ENCODE measurements at places on chromosomes 5 and 9.
A peak's percentile ranks its signal among the peaks of the same experiment; 100 is the strongest.

- DNase-seq, result no peak
These were observed 502 bp upstream of the ENG start for GRCh38 chr9:127854960-127855359.

DNA sequence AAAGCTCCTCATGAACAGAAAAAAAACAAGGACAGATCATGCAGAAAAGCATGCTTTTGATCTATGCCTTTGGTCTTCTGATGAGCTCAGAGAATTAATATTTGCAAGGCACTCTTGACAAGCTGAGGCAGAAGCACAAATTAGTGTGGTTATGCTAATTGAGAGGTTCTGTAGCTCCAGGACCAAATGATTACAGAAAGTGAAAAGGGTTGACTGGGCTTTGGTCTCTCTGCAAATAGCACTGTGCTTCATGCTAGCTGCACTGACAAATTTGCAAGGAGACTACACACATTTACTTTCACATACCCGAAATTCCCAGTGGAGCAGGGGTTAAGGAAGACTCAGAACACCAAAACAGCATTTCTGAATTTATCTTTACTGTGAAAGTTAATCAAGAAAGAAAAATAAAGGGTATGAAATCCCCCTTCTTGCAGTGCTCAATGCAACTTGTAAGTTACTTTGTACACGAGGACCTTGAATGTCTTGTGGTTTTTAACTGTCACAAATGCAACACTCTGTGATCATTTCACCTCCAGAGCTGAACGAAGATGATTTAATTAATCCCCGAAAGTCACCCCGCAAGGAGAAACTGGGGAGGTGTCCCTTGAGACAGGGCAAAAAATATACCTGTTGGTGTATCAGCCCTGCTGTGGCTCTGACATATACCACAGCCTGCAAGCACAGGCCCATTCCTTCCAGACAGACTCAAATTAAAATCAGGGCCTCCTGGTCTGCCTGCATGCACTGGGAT is 11.9 kb downstream of the RAPGEF1 start:
- DNase-seq, result no peak

- no peak for DNase-seq
These were observed 150.2 kb downstream of the TTLL11 start for GRCh38 chr9:121942866-121943382.

- DNase-seq, result no peak
These were observed 66.5 kb downstream of the TEX10 start for GRCh38 chr9:100286257-100286656.

DNA sequence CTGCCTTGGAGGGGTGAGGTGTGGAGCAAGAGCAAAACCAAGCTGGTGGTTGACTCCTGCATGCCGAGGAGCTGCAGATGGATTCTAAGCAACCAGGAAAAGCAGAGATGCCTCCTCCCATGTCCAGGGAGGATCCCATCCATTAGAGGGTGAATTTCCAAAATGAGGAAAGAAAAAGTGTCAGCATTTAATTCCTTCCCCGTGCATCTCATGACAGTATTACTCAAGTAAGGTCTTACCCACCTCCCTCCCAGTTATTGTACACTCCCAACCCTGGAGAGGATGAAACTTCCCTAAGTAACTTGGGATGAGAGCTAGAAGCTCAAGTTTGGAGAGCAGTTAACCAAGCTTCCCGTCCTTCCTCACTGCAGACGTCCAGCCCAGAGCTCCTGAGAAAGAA is 19.9 kb downstream of the C9orf152 start:
- no peak for DNase-seq

DNA sequence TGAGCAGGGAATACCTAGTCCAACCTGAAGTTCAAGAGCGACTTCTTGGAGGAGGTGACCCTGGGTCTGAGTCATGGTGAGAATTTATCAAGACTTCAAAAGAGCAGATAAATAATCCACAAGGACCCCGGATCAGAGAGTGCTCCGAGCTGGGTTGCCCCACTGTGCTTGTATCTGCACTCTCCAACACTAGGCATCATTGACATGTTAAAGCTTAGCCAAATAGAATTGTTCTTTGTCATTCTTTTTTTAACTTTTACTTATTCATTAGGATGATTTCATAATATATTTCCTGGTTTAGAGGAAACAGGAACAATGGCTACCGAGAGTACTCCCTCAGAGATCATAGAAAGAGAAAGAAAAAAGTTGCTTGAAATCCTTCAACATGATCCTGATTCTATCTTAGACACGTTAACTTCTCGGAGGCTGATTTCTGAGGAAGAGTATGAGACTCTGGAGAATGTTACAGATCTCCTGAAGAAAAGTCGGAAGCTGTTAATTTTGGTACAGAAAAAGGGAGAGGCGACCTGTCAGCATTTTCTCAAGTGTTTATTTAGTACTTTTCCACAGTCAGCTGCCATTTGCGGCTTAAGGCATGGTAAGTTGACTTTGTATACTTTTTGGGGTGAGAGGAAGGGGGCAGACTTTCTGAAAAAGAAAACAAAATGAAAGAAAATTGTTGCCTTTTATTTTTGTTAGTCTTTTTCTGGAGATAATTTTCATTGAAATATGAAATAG is at the start of gene CARD6:
Gene CARD6, plus strand, starts transcription at position 300 of the 738 bp plus-strand sequence. Its CDS starts 16 bp downstream, at position 316.
- no peak for DNase-seq

- DNase-seq, result no peak
These were observed 17.8 kb upstream of the MSANTD3 start for GRCh38 chr9:100409176-100409556.

DNA sequence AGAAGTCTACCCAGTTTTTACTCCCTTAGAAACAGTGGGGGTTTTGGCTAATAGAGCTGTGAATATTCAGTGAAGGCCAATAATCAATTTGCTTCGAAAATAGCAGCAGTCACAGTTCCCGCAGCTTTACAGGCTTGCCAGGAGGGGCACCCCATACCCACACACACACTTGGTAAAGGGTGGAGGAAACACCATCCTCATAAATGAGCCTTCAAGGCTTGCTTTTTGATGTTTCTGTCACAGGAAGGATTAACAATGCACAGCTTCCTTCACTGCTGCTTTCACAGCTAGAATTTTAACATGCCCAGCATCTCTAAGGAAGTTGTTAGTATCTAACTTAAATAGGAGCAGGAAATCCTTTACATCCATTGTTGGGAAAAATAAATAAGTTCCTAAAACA is 1247.5 kb upstream of the C9orf72 start:
- DNase-seq, result no peak

GRCh38 chr9:81182431-81182830 is 506.9 kb downstream of the TLE1 start:
- DNase-seq, result no peak

DNA sequence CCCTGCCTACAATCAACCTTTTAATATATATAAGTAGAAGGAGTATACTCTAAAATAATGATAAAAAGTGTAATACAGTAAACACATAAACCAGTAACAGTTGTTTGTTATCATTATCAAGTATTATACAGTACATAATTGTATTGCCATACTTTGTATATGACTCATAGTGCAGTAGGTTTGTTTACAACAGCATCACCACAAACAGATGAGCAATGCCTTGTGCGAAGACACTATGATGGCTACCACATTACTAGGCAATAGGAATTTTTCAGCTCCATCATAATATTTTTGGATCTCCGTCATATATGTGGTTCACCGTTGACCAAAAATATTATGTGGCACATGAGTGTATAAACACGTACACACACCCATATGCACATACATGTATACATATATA is 69.7 kb upstream of the APC start:
- DNase-seq, result peak; percentile 28

- DNase-seq, result no peak
These were observed 3.6 kb downstream of the ERGIC1 start for GRCh38 chr5:172837640-172838039.

DNA sequence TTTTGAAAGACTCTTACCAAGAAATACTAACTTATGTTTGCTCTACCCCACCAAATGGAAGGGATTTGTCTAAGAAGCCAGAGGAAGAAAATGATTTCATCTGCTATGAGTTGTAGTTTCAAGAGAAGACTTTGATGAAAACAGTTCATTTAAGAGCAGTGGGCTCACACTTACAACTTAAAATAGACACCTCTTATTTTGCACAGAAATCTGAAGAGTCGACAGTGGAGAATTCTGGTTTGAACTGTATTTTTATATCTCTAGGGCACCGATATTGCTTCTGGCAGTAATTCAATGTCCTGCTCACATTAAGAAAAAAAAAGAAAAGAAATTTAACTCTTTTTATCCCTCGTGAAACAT is 1.9 kb upstream of the DAB2 start:
- DNase-seq, result no peak

- DNase-seq, result no peak
These were observed 70.8 kb upstream of the VCAN start for GRCh38 chr5:83400701-83401100.

DNA sequence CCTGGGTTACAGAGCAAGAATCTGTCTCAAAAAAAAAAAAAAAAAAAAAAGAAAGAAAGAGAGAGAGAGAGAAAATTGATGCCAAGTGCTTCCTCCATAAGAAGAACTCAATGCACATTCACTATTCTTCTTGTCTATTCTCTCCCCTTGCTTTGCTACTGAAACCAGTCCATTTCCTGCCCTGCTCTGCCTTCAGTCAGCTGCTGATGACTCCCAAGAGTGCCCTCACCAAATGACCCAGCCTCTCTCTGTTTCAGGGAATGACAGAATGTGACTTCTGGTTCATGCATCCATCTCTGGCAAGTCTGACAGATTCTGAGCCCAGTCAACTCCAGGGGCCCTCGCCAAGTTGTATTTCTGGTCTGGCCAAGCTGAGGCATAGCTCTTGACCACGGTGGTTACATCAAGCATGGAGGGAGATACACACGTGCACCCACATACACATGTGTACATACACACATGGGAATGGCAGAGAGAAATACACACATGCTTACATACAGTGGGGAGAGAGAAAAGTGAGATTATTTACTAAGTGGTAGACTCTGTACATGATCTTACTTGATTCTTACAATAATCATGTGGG is 106.2 kb downstream of the NSG2 start:
- no peak for DNase-seq

DNA sequence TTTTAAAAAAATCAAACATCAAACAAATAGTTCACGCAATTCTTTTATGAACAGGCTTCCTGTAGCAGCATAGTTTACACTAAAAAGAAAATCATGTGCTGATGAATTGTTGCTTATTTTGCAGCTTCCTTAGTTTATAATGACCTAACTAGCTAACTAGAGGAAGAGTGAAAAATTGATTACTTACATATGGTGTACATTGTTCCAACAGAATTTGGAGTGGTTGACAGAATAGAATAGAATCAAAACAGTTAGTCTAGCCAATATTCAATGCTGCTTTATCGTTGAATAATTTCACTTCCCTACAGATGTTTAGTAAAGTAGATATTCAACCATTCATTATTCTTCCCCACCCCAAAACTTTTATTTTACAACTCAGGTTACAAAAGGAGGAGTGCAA is 4.2 kb downstream of the NMUR2 start:
- no peak for DNase-seq

DNA sequence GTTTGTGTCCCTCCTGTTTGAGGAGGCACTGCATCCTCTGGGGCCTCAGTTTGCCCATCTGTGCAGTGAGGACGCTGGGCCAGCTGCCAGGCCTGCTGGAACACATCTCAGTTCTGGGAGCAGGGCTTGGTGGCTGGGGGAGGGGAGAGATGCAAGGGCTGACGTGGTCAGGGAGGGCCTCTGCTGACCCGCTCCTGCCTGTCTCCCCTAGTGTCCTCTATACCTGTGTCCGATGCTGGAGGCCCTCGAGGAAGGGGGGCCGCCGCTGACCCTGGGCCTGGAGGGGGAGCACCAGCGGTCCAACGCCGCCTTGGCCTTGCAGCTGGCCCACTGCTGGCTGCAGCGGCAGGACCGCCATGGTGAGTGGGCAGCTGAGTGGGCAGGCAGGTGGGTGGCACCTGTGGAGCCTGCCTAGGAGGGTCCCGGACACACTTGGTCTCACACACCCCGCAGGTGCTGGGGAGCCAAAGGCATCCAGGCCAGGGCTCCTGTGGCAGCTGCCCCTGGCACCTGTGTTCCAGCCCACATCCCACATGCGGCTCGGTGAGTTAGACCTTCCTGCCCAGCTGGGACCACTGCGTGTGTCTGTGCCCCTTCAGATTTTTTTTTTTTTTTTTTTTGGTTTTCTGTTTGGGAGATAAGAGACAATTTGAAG is 5.8 kb downstream of the FPGS start:
- DNase-seq, result no peak

GRCh38 chr5:64505769-64506566 is at the start of gene RGS7BP:
RGS7BP (plus strand) TSS chr5:64506015; CDS start chr5:64506625, 610 bp downstream.
- DNase-seq, result peak; percentile 4

DNA sequence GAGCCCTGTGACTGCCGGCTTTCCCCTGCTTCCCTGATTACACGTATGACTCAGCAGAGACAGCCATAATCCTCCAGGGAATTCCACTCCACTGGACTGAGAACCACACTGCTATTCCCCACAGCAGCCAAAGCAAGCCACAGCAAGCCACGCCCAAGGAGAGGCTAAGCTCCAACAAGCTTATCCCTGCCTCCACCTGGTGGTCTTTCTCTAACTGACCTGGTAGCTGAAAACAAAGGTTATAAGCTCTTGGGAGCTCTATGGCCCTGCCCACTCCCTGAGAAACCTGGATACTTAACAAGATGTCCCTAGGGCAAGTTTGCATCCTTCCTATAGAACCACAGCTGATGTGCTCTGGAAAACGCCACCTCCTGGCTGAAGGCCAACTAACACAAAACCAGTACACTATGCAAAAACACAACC is 613.7 kb upstream of the CDH18 start:
- no peak for DNase-seq

DNA sequence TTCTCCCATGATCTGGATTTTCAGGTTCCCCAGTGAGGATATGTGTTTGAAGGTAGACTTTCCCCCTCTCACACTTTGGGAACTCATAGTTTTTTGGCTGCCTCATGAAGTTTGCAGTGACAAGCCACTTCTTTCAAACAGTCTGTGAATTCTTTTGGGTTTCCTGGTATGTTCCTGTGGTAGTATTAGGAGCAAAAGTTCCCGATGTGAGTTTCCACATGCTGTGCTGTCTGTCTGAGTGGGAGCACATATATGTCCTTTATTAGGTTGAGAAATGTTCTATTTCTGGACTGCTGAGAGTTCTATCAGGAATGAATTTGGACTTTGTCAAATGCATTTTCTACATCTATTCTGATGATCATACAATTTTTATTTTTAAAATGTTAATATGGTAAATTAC is 273.2 kb upstream of the TARS1 start:
- no peak for DNase-seq

- DNase-seq, result no peak
These were observed 49.1 kb downstream of the SUSD1 start for GRCh38 chr9:112125951-112126388.

GRCh38 chr9:134870746-134871662 is 9.6 kb upstream of the FCN2 start:
- no peak for DNase-seq

GRCh38 chr5:121264605-121265004 is 587.1 kb upstream of the FTMT start:
- no peak for DNase-seq

- no peak for DNase-seq
These were observed 188.4 kb upstream of the PPP1R26 start for GRCh38 chr9:135291165-135291564.

GRCh38 chr9:129471201-129472019 is 149.5 kb downstream of the C9orf50 start:
- no peak for DNase-seq

GRCh38 chr9:122816163-122816867 is 12.1 kb downstream of the PDCL start:
- no peak for DNase-seq
